ENCODE measurements at places on chromosomes 11 and 22.

GRCh38 chr11:115179636-115180035 lies 324.6 kb downstream of the CADM1 start:
- no peak for DNase-seq

DNA sequence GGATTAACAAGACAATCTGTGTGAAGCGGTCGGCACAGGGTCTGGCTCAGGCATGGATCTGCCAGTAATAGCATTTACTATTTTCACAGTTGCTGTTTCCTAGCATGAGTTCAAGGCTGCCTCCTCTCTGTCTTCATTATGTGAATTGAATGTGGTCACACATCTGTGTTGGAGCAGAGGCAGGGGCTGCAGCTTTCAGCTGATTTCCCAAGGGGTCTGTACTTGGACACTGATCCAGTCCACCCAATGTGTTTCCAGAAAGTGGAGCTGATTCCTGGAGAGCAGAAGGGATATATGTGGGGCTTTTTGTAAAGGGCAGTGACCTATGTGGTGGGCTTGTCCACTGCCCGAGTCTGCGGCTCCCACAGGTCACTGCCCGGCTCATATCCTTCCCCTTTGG lies 3.5 kb upstream of the CELSR1 start:
- no peak for DNase-seq

DNA sequence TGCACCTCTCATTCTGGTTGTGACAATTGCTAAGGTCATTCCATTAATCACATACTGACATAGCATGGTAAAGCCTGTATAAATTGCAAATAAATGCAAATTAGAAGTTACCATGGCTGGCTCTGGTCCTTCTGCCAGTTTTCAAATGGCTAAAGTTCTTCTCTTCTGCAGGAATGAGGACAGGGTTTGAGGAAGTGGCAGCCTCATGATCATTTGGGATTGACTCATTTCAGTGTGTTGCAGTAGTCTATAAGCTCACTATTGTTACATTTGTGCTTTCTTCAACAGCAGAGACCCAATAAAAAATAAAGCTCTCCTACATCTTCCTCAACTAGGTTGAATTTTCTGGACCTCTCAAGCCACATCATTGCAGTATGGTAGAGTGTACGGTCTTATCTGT lies 60.3 kb downstream of the NECTIN1 start:
- DNase-seq: no peak

DNA sequence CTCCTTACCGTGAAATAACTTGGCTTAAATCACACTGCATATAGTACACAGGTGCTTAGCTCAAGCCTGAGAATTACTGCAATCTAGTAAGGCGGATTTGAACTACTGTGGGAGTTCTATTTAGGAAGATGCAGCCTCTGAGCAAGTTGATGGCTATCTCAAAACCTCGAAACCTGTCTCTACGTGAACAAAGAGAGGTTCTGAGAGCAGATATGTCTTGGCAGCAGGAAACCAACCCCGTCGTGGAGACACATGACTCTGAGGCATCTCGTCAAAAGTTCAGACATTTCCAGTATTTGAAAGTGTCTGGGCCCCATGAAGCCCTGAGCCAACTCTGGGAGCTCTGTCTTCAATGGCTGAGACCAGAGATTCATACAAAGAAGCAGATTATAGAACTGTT lies 5.9 kb downstream of the ZNF215 start:
- no peak for DNase-seq

- DNase-seq: no peak
Measured at GRCh38 chr11:8083871-8084281, 2.9 kb downstream of the TUB start.

GRCh38 chr11:104118105-104118744 lies 45.7 kb downstream of the PDGFD start:
- no peak for DNase-seq

GRCh38 chr11:114010931-114011330 lies 36.0 kb downstream of the HTR3A start:
- DNase-seq: no peak

- peak; percentile 32 for DNase-seq
Measured at GRCh38 chr11:61776561-61777075, 15.8 kb downstream of the TMEM258 start.

DNA sequence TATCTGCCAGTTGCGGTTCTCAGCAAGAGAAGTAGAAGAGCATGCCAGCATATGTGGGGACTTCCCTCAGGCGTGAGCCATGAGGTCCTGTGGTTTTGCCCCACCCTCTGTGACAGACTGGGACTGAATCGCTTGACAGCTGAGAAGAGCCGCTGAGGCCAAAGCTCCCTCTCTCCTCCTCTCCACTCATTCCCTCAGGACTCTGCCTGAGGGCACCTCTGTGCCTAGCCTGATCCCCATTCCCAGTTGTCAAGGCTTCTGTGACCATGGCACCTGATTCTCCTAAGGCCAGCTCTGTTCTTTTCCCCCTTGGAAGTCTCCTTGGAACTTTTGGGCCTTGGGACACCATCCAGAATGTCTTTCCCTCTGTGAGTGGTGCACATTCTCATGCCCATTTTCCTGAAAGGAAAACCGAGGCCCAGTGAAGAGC lies 27.0 kb downstream of the ART5 start:
- peak; percentile 24 for DNase-seq

DNA sequence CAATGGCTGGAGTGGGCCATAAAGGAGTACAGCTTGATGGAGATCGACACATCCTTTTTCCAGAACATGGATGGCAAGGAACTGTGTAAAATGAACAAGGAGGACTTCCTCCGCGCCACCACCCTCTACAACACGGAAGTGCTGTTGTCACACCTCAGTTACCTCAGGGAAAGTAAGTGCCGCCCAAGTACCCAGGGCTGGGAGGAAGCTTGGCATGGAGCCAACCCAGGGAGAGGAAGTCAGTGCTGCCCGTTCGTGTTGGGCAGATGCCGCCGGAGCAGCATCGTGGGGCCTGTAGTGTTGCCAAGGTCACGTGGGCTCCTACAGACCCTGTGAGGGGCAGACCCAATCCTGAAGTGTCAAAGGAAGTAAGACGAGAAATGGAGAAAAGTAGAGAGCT lies 78.9 kb downstream of the FLI1 start:
- DNase-seq: peak; percentile 26

DNA sequence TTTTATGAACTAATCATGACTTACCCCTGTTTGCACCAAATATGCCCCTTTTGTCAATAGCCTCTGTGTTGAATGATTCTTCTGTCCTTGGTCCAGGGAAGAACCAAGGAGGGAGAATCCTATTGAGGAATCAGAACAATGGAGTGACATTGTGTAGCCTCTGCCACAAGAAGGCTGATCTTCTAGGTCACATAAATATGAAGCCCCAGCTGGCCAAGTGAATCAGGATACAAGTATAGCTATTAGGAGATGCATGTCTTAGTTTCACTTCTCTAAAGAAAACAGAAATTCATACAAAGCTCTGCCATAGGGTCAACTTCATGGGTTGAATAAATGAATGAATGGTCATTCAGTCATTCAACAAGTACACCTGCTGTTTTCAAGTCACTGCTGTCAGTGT lies 118.2 kb upstream of the BLID start:
- no peak for DNase-seq

- DNase-seq: no peak
Measured at GRCh38 chr11:65559951-65560537, 1.9 kb upstream of the LTBP3 start.

GRCh38 chr11:68813773-68814172 lies 27.9 kb downstream of the CPT1A start:
- no peak for DNase-seq

GRCh38 chr11:33944345-33944692 lies 52.4 kb upstream of the LMO2 start:
- DNase-seq: no peak

GRCh38 chr11:64141081-64141783 lies 24.7 kb downstream of the MACROD1 start:
- DNase-seq: no peak

DNA sequence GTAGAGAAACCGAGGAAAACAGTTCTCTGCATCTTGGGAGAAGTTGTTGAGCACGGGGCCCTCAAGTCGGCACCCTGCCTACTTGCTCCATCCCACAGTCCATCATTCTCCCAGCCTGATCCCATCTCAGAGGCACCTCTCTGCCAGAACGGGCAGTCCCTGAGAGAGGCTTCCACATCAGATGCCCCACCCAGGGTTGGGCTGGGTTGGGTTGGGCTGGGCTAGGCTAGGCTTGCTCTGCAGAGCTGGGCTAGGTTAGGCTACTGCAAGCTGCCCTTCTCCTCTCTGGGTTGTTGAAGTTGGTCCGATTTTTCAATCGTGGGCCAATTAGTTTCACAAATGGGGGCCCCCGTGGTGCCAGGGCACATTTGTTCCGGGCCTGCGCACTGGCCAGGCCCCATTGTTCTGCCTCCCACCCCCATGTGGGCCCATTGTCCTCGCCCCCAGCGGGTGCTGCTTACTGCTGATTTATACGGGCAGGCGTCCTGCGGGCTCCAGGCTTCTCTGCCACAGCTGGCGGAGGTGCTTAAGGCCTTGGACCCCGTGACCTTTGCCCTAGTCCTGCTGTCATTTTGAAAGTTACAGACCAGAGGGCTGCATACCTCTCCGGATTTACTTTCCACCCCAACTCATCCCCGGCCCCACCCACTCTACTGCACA lies 63.7 kb upstream of the NNMT start:
- no peak for DNase-seq

DNA sequence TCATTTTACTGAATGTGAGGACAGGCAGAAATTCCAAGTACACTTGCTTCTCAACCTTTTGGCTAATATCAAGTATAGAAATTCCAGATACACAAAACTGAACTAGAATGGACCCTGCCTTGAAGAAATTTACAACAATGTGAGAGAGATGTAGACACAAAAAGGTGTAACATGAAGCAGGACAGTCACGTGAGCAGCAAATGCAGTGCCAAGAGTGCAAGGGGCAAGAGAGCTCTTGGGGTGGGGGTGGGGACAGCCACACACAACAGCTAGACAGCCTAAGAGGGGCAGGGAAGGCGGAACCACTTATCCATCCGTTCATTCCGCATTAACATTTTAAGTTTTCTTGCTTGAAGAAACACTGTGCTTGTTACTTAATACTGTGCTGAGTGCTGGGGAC lies 28.9 kb downstream of the PLEKHA7 start:
- DNase-seq: no peak

DNA sequence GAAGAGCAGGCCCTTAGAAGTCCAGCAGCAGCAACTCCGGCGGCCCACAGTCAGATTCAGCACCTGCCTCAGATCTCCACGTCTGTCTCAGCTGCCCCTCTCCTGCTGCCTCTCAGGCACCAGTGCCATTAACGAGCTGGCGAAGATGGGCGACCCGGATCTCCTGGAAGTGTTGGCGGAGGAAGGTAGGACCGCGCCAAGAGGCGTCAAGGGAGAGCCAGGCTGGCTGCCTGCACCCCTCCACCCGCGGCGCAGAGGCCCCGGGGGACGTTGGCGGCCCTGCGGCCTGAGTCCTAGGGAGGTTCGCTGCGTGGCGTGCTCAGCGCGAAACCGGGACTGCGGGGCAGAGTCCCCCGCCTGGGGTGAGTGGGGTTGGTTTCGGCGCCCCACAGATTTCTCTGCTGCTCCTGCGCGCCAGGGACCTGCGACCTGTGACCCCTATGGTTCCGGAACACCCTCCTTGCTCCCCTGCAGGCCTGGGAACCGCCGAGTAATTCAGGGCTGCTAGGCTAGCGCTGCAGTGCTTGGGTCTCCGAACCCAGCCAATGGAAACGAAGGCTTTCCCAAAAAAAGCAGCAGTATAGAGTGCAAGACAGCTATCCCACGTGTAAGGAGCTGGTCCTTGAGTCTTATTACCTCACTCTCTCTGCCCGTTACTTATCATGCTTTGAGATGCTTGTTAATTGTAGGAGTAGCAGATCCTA lies 615 bp downstream of the ANO5 start:
- DNase-seq: no peak

- DNase-seq: no peak
Measured at GRCh38 chr11:68825571-68825970, 16.1 kb downstream of the CPT1A start.

- DNase-seq: no peak
Measured at GRCh38 chr11:76395296-76395695, 14.2 kb downstream of the GVQW3 start.

DNA sequence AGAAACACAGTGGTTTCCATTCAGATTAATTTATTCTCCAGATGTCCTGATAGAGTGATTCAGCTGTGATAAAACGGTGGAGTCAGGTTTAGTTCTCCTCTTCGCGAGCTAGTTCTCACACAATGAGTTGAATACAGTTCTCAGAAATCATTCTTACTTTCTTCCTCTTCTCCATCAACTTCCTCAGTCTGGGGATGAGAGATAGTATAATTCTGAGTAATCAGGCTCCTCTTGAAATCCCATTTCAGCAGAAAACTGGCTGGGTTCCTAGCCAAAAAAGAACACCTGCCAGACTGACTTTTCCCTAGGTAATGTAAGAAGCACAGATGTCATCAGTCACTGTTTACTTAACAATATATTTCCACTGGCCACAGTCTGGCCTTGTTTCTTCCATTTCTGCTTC lies 76.7 kb downstream of the SVIP start:
- no peak for DNase-seq

GRCh38 chr22:49847751-49848689 lies 5.6 kb upstream of the ZBED4 start:
- no peak for DNase-seq

DNA sequence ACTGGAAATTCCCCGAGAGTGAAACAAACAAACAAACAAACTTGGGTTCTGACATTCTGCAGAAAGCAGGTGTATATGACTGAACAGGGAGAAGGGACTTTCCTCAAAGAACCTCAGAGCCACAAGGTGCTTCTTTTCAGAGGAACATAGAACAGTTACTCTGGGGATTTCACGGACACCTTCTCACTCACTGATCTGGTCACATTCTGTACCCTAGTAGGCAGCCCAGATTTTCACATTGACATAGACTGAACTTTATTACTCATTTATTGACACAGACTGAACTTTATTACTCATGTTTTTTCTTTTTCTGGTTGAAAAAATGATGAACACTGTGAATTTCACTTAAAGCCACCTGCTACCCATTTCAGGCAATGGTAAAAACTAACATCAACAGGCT lies 263.0 kb downstream of the OPCML start:
- no peak for DNase-seq

GRCh38 chr11:78212586-78213371 lies 24.1 kb downstream of the USP35 start:
- no peak for DNase-seq

DNA sequence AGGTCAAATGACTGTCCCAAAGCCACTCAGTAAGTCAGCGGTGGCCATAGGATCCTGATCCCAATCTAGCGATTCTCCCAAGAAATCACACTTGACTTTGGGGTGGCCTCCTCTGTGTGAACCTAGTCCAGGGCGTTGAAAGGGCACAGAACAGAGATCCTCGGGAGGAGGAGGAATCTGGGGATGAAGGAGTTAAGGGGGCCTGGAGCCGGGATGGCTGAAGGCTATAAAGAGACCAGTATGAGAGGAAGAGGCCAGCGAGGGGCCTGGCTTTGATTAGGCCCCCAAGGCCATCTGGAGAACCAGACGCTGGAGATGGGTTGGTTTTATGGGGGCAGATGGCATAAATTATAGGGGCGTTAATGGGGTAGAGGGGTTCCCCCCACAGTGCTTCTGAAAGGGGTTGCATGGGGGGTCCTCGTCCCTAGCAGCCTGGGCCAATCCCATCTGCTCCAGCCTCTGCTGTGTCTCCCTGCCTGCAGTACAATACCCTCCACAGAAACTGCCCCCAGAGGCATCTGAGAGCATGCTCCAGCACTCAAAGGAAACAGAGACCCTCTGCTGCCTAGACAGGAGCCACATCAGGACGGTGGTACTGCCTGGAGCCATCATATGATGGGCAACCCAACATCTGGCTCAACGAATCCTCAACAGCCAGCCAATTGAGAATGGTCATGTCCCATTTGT lies 35.2 kb upstream of the TRIM29 start:
- no peak for DNase-seq

All from activated T-helper 9 cell treated with anti-CD3 and anti-CD28 coated beads, Interleukin-2, amount 50 U/mL, for 16 hours (primary cell).